ENCODE measurements at places on chromosomes 1 and 21.

DNA sequence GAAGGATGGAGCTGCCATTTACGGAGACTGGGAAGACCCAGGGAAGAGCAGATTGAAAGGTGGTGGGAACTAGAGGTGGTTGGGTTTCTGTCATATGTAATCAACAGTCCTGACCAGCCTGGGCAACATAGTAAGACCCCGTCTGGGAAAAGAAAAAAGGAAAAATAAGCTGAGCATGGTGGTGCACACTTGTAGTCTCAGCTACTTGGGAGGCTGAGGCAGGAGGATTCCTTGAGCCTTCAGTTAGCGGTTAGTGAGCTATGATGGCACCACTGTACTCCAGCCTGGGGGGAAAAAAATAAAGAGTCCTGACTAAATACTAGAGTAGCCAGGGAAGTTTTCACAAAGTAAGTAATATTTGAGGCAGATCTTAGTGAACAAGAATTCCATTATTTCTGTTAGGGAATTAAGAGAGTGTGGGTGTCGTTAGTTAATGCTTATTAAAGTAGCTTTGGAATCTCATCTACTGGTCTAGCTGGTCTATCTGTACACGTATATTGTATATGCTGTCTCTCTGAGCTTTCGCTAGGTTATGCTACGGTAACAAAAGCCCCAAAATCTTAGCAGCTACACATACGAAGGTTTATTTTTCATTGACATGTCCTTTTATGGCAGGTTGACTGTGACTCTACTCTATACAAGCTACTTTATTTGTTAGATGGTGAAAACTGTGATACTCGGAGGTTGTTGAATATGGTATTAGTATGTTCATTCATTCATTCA, 4.4 kb downstream of the NBPF1 start:
- no peak for DNase-seq

DNA sequence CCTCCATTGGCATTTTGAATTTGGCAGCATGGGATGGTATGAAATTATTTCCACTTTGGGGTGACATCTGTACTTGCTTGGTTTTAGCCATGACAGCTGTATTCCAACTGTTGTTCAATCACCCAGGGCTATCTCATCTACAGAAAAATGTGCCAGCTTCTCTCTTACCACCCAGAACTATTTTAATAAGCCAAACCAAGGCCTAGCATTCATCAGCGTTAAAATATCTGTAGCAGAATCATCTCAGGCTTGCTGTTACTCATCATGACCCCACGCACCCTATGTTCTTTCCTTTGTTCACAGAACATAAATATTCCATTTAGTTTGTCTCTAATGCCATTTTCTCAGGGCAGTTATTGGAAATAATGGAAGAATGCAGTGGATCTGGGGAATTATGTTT, 49.8 kb downstream of the GIPC2 start:
- DNase-seq, result no peak

GRCh38 chr1:17134724-17135123, 15.5 kb upstream of the PADI2 start:
- DNase-seq, result no peak

DNA sequence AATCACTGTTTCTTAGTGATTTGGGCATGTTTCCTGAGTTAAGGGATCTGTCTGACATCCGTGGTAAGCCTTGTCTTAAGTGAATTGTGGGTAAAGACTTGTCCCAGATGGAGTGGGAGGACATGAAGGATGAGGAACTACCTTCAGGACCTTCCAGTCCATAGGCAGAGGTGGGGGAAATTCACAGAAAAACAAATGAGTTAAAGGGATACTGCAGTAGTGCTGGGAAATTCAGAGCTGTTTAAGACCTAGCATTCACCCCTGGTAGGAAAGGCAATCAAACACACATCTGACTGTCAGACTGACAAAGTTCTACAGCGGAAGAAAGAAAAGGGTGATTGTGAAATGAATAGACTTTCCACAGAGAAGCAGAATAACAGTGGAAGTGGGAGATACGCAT, 3.0 kb downstream of the GNAT2 start:
- DNase-seq, result no peak

- no peak for DNase-seq
These were observed 47.1 kb downstream of the LBR start for GRCh38 chr1:225380691-225381090.

- no peak for DNase-seq
These were observed 58.1 kb upstream of the ZNF648 start for GRCh38 chr1:182119631-182120030.

DNA sequence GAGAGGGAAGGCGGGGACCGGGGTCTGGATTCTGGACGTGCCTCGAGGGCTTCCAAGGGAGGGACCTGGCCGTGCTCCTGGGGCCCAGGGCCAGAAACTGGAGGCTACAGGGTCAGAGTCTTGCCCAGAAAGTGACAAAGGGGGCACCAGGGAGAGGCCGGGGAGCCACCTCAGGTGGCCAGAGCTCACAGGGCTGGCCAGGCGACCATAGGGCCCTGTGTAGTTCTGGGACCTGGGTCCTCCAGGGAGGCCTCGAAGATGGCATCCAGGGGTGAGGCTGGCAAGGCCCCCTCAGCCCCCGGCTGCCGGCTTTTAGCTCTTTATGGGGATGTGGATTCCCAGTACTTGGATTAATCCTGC, 14.3 kb upstream of the LRRC3 start:
- DNase-seq, result no peak

- DNase-seq, result no peak
These were observed 75.2 kb upstream of the AK4 start for GRCh38 chr1:65072845-65073244.

DNA sequence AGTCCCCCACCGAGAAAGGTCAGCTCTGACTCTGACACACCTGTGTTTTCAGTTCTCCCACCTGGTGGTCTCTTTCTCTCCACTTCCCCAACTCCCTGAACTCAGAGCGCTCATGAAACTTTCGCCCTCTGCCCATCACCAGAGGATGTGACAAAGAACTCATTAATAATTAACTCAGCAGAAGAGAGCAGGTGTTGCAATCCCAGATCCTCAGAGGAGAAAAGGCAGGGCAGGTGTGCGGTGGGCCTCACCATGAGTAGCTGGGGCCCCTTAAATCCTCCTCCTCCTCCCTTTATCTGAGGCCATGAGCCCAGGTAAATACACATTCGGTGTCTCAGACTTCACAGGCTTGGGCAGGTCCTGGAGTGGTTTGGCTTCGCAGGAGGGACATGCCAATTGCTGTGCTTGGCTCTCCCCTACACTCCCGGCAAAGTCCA, 1.7 kb upstream of the LAMB3 start:
- no peak for DNase-seq

GRCh38 chr1:193335806-193336428, 149.5 kb upstream of the B3GALT2 start:
- DNase-seq, result no peak

DNA sequence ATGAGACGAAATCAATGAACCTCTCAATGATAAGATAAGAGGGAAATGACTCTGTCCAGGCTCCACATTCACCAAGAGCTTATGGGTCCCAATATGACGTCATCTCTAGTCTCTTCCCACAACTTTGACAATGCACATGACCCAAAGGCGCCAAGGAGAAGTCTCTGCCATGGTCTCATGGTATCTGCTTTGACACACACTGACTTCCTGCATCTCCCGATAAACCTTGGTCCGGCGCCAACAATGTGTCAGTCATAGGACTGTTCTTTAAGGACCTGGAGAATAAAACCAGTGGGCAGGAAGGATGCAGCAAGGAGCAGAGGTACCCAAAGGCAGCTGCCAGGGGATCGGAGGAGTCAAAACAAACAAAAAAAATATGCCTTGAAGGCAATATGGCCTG, 46.9 kb upstream of the TMEM51 start:
- no peak for DNase-seq

DNA sequence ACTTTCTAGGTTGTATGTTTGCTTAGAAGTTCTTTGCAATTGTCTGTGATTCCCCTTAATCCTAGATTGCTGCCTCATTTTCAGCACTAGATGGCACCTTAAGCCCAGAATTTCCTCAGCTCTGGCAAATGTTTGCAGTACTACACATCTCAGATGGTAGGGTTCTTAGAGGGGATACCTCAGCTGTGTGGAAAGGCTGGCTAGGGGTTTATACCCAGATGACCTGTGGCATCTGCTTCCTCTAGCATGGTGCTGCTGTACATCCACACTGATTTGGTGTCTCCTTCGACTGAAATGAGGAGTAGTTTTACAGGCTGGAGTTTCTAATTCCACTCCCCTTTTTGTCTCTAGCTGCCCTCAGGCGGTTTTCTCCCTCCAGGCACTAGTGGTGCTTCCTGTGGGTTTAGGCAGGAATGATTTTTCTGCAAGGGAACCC, 23.5 kb downstream of the ASB17 start:
- no peak for DNase-seq

DNA sequence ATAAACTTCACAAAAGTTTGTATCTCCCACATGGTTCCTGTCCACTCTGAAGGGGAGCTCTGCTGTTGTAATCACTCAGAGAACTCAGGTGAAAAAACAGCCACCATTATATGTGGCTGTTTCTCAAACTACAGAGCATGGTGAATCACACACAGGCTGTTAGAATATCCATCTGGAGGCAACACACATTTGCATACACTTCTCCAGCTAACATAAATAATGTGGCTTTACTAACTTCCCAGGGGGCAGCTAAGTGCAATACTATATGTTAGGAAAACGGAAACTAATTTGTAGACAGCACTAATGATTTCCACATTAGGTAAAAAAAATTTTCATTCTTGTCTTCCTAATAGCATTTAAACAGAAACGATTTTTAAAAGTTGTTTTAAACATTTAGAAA, 49.3 kb downstream of the PTGFR start:
- no peak for DNase-seq

DNA sequence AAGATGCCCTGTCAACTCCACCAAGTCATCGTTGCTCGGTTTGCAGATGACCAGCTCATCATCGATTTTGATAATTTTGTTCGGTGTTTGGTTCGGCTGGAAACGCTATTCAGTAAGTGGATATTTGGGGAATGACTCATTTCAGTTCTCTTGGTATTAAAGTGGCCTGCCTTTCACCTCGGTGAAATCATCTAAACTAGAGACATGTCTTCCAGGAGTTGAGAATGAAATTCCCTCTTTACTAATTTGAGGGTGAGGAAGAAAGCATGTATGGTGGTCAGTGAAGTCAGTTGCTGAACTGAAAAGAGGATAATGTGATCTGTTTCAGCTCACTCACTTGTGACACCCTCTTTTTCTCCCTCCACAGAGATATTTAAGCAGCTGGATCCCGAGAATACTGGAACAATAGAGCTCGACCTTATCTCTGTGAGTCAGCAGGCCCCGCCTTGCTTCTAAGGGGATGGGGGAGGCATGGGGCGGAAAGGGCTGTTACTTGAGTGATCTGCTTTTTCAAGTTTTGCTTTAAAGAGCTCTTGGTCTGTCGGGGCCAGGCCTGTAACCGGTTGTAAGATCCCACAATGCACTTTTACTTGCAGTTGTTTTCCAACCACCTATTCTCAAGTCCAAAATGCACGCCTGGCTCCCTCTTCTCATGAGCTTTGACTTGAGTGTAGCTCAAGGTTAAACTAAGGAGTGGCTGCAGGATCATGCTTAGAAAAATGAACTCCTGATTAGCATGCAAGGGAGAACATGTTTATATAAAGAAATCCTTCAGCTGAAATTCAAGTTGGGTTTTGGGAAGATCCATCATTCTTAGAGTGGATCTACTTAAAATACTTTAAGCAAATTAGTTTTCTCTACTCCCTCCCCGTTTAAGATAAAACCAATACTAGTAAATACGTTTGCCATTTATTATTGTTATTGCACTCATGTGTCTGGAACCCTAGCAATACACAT, 59.8 kb downstream of the CAPN2 start:
- DNase-seq, result no peak

GRCh38 chr1:160206421-160207117, 1.4 kb downstream of the PEA15 start:
- DNase-seq, result no peak

DNA sequence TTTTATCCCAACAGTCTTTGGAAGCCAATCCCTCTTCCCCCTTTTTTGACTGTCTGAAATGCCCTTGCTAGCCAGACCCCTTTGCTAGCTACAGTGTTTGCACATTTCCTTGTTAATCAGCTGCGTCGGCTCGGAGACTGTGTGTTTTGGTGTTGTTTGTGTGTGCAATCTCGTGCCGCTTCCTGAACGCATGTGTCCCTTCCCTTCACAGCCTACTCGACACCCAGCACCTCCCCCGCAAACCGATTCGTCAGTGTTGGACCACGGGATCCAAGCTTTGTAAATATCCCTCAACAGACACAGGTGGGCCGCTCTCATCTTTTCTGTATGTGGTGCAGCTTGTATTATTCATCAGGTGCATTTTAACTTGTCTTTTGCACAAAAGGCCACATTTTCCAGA, 298.7 kb downstream of the TM2D1 start:
- no peak for DNase-seq

DNA sequence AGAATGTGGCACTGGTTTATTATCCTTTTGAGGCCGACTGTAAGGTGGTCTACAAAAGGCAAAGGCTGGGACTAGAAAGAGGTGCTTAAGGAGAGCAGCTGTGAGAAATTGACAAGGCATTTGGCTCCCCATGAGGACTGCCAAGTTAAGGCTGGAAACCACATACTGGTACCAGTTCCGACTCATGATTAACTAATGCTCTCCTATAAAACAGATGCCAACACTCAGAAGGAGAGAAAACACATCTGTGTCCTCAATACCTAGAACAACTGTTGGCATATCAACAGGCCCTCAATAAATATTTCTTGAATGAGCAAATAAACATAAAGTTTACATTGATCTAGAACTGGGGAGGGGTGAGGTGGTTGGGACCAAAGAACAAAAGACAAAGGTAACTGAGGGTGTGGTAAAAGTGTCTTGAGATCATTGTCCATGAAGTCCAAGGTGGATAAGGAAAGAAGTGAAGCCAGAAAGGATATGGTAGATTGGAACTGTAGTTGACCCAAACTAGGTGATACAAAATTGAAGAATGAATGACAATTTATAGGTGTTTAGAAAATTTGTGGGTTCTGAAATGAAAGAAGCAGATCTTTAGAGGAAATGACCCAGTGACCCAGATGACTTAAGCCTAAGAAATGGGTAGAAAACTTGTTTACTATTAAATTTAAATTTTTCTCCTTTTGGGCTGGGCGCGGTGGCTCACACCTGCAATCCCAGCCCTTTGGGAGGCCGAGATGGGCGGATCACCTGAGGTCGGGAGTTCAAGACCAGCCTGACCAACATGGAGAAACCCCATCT, 16.9 kb upstream of the MCL1 start:
- no peak for DNase-seq

- peak; percentile 31 for DNase-seq
These were observed 59.6 kb downstream of the USP24 start for GRCh38 chr1:55155522-55155921.

DNA sequence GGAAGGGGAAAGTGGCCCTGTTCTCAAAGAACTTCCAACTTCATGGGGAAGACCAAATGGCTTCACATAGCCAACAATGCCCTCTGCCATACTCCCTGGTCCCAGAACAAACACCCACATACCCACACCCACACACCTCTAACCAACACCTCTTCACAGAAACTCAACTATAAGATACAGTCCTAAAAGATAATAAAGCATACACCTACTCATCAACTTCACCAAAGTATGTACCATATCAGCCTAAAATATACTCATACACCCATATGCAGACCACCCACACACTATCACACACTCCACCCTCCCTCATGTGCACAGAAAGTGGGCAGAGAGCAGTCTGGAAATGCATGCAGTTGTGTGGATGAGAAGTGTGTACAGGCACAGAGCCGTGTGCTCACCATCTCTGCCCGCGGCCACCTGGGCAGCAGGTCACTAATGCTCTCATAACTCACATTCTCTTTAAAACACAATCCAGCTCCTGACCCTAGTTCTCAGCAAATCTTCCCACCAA, 27.7 kb downstream of the IQGAP3 start:
- DNase-seq, result no peak

GRCh38 chr1:62384276-62385005, 52.4 kb upstream of the USP1 start:
- no peak for DNase-seq
